ENCODE measurements at places on chromosomes 6 and 20.

DNA sequence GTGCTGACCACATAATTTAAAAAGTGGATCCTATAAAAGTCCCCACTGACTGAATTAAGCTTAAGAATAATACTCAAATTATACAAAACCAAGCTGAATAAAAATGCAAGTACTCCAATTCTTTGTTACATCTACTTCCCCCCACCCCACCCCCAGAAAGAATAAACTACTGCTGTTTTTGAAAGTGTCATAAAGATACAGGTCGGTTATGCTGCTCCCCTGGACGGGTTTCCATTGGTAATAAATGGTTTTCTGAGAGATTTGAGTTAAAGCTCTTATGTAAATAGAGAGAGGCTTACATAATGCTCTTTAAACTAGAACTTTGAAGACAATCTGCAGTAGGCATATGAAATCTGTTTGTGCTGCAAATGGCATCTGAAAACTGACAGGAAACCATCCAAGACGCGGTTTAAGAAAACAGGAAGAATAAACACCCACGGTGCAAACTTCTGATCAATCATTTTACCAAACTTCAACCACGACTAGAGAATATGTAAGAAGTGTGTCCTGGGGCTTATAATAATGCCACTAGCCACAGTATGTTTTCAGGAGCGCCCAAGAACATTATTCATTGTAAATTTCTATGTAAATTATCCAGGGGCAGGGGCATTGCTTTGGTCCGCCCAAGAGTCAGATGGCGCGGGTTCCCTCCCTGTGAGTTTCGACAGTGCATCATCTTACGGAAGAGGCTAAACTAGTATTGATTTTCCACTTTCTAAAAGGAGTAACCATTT is 10.8 kb upstream of the POU3F2 start:
- DNase-seq: no peak

GRCh38 chr6:142518126-142518525 is 216.3 kb downstream of the ADGRG6 start:
- no peak for DNase-seq

- peak; percentile 64 for DNase-seq
Observed at GRCh38 chr20:62977613-62978560, 25.4 kb downstream of the SLC17A9 start.

DNA sequence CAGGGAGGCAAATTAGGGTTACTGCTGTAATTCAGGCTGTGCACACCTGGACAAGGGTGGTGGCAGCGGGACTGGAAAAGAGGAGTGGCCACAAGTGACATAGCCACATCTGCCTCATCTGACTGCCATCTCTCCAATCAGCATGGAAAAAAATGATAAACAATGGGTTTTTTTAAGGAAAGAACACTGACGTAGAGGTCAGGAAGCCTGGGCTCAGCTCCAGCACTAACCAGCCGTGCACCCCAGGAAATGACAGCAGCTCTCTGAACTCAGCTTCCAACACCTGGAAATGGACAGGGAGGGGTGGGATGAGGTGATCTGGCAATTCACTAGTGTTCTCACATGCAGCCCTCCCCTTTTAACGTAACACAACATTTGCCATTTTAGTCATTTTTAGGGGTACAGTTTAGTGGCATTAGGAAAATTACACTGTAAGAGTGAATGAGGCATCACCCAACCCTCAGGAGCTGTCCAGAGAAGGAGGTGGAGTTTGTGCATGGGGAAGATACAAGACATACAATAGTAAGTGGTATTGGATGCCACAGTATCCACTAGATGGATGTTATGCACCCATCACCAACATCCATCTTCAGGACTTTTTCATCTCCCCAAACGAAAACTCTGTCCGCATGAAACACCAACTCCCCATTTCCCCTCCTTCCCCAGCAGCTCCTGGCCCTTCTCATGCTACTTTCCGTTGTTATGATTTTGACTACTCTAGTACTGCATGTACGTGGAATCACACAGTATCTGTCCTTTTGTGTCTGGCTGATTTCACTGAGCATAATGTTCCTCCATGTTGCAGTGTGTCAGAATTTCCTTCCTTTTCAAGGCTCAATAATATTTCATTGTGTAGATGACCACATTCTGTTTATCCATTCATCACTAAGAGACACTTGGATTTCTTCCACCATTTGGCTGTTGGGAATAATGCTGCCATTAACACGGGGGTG is 215.5 kb upstream of the ECI2 start:
- no peak for DNase-seq

- DNase-seq: no peak
Observed at GRCh38 chr20:40945754-40946450, 82.7 kb upstream of the TOP1 start.

DNA sequence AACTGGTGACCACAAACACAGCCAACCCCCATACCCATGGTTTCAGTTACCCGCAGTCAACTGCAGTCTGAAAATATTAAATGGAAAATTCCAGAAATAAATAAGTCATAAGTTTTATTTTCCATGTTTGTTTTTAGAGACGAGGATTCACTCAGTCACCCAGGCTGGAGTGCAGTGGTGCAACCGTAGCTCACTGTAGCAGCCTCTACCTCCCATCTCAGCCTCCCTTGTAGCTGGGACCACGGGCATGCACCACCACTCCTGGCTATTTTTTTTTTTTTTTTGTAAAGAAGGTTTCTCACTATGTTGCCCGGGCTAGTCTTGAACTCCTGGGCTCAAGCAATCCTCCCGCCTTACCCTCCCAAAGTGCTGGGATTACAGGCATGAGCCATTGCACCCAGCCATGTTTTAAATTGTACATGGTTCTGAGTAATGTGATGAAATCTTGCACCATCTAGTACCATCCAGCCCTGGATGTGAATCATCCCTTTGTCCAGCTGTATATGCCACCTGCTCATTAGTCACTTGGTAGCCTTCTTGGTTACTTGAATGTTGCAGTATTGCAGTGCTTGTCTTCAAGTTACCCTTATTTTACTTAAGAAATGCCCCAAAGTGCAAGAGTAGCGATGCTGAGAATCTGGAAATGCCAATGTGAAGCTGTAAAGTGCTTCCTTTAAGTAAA is 14.5 kb downstream of the CSNK2A1 start:
- DNase-seq: no peak

GRCh38 chr6:44666324-44666723 is 278.8 kb downstream of the CDC5L start:
- no peak for DNase-seq

DNA sequence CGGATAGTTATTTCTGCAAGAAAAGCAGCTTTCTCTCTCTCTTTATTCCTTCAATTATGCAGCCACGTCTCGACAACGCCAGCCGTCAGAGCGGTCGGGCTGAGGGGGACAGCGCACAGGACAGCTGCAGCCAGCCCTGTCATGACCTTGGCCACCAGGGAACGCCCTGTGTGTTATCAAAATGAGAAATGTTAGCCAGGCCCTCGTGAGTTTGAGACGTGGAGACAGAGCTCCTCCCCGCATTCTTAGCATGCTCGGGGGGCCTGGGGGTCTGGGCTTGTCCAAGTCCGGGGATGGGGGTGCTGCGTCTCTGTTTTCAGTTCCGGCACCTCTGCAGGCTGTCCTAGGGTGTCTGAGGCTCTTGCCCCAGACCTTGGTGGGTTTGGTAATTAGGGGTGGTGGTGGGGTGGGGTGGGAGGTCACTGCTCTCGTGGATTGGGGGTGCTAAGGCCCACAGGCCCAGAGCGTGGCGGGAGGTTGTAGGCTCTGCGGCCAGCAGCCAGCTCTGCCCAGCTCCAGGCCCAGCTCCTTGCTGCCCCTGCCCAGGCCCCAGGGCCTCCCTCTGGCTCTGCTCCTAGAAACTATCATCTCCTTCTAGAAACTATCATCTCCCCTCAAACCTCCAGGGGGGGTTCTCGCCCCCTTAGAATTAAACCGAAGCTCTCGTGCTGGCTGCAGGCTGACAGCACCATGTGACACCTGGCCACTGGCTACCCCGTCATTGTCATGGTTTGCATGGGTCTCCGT is 54.3 kb upstream of the GATA5 start:
- no peak for DNase-seq

DNA sequence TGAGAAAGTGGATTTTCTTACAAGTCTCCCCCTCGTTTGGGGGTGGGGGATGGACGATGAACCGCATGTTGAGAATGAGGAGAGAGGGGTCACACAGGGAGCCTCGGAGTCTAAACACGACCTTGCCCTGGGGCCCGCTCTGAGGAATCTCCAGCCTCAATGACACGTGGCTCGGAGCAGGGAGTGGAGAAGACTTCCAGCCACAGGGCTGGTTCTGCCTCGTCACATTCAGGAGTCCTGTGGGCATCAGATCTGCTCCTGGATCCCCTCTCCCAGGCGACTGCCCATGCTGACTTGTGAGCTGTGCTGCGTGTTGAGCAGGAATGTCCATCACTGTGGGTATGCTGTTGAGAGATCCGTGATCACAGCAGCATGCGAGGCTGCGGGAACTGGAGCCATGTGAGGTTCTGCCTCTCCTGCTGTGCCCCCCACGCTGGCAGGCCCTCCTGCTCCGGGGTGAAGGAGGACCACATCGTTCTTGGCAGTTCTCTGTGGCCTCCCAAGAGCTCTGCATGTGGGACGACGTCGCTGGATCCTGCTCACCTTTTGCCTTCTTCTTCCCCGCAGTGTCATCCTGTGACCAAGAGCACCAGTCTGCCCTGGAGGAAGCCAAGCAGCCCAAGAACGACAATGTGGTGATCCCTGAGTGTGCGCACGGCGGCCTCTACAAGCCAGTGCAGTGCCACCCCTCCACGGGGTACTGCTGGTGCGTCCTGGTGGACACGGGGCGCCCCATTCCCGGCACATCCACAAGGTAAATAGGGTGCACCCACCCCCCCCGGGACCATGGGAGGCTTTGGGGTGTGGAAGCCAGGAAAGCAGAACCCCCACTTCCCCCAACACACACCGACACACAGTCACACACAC is 157.5 kb downstream of the SMOC2 start:
- DNase-seq: no peak

DNA sequence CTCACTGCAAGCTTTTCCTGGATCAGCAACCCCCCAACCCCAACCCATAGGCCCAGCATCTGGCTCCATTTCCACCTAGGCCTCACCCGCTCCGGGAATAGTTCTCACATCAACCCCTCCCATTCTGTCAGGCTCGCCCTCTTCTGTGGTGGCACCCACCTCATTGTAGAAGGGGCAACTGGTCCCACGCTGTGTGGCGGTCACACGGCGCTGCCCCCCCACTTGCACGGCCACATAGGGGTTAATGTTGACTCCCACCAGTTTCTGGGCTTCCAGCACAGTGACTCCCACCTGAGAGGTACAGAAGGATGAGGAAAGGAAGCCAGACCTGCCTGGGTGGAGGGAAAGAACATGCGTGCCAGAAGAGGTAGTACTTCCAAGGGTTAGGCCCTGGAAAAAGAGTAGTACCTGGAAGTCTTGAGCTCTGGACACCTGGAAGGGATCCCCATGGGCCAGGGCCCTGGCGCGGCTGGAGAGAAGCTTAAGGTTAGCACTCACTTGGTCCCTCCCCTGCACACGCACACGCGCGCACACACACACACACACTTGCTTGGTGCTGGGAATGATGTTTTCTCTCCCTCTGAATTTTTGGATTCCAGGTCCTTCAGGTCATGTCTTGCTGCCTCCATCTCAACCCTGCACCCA is 12.7 kb upstream of the SPAG4 start:
- no peak for DNase-seq

DNA sequence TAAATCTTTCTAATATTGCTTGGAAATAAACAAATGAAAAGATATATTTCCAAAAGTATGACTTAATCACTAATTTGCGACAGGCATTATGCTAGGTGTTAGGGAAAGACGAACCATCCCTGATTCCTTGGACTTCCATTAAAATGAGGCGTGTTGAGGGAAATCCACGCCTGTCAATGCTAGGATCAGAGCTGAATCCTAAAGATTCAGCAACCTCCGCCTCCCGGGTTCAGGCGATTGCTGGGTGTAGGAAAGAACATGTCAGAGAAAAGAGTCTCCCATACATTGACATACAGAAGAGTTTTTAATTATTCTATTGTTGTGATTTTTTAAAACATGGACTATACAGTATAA is 16.8 kb upstream of the PRSS16 start:
- no peak for DNase-seq

- no peak for DNase-seq
Observed at GRCh38 chr6:46274502-46274901, 103.7 kb upstream of the ENPP5 start.

DNA sequence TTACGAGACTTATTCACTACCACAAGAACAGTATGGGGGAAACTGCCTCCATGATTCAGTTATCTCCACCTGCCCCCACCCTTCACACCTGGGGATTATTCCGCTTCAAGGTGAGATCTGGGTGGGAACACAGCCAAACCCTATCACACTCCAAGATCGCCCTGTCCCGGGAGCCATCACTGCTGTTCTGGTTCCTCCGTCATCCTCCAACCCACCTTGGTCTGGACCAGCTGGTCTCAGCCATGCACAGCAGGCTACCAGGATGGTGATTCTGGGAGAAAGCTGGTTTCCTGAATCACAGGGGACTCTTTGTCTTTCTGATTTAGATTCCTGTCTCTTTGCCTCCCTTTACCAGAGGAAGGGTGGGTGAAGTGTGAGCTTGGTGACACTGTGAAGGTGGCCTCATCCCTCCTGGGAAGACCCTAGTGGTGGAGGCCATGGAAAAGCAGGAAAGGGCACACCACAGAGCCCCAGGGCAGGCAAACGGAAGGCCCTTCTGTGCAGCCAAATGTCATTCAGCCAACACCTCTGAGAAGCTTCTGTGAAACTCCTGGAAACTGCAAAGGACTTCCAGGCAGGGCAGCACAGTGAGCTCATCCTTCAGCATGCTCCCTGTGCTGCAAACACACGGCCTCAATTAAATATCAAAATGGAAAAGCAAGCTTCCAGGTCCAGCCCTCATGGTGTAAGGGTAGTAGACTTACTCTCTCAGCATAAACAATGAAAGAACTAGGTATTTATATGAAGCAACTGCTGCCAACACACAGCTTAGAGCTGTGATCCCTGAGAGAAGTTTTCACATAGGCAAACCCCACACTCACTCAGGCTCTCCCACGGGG is 169.8 kb downstream of the ANKRD60 start:
- no peak for DNase-seq

DNA sequence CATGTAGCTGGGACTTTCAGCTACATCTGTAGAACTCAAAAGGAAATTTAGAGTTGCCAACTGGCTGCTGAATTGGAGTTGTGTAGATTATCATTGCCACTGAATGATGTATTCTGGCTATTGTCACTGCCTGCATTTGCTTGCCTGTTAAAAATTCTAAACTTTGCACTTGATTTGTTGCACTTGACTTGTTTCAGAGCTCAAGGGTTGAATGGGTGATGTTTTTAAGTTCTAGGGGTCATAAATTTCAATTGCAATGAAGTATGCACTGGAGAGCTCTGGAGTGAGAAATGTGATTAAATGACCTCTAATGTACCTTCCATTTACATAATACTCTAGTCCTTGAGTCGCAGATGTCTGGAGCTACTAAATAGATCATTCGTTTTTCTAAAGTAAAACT is 102.4 kb downstream of the TNFRSF21 start:
- DNase-seq: no peak

GRCh38 chr20:21450572-21450971 is 53.2 kb upstream of the NKX2-4 start:
- no peak for DNase-seq

DNA sequence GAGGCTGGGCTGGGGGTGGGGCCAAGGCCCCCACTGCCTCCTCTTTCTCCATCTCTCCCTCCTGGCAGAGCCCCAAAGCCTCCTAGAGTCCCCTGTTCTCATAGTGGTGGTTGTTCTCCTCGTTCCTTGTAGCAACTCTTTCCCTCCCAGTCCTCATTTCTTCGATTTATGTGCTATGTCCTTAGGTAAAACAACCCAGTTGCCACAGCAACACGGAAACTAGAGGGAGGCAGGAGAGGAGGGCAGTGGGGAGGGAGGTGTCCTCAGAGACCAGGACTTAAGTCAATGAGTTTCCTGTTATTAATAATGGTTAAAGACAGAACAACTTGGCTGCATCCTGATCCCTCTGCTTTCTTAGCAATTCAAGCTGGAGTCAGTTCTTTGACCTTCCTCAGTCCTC is 161.0 kb downstream of the INSM1 start:
- no peak for DNase-seq

Data from activated CD8-positive, alpha-beta memory T cell treated with anti-CD3 and anti-CD28 coated beads for 1 hour (primary cell).